CD4-positive, alpha-beta T cell (primary cell): ENCODE measurements at places on chromosomes 11 and 22. TPM values are rescaled to one million over a fixed set of nuclear protein-coding genes. Genes with fewer than 3 reads are reported as not detected.

GRCh38 chr11:64605244-64605560 lies 14.2 kb downstream of the SLC22A12 start:
- no peak for DNase-seq

GRCh38 chr11:19290356-19290755 lies 49.6 kb upstream of the E2F8 start:
- DNase-seq = no peak

The ACRV1 gene
- not detected for total RNA-seq

DNA sequence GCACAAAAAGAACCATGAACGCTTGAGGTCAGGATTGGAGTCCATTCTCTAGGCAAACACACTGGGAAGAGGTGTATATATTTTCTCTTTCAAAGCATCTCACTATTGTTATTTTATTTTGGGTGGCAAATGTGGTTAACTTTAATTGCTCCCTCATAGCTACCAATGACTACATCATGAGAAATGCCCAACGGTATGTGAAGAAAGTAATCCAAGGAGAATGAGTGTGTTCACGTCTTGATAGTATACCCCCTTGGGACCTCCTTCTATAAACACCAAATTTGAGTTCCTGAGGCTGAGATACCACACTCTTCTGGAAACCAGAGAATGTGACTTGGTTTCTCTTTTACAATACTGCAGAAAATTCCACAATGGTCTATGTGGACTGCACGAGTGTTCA lies 15.8 kb downstream of the OR8D1 start:
- no peak for DNase-seq

DNA sequence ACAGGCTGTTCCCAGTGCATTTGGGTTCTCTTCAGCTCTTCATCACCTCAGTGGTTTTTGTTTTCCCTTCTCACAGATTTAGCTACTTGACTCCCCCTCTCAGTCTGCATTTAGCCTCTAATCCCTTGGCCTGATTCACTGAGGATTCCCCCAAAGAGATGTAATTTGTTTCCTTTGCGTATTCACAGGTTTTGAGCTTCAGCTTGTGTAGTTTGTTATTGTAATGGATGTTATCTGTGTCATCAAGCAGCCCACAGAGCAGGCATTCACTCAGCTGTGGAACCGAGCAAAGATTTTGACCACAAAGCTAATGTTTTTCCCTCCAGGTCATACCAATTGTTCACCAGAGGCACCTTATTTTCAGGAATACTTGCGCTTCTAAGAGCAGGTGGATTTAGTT lies 6.4 kb upstream of the ME3 start:
- DNase-seq = no peak

The GGTLC3 gene
- 0.58 TPM for total RNA-seq

GRCh38 chr22:37464181-37464580 lies 22.0 kb downstream of the MFNG start:
- no peak for DNase-seq

DNA sequence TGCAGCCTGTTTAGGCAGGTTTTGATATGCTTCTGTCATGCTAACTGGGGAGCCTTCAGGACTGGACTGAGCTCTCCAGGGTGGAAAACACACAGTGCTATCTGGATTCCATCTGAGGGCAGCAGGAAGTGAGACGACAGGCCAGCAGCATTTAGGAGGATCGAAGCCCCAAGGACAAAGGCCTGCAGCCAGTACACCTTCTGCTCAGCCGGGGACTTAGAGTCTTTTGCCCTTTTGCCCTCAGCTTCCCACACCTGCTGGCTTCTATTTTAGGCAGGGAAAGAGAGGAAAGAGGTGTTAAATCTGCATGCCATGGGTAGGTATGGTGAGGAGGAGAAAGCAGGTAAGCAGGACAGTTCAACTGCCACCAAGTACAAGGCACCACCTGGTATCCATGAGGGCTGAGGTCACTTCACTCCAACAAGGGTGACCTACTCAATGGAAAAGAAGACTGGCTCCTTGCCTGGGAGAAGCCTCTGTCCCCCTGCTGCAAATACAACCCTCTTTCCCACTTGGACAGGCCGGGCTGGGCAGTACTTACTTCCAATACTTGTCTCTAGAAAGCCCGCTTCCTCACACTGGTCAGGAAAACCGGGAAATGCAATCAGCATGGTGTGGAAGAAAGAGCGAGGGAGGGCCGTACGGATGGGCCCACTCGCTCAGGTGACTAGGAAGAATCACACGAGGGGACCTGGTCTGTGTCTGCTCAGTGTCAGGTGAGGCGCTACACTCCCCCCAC lies 12.3 kb downstream of the LARGE2 start:
- no peak for DNase-seq

DNA sequence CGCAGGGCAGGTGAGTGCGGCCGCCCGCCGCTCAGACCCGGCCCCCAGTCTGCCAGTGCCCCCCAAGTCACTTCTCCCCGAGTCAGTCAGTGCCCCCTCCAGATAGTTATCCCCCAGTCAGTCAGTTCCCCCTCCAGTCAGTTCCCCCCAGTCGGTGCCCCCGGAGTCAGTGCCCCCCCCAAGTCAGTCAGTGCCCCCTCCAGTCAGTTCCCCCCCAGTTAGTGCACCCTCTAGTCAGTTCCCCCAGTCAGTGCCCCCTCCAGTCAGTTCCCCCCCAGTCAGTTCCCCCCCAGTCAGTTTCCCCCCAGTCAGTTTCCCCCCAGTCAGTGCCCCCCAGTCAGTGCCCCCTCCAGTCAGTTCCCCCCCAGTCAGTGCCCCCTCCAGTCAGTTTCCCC lies 411 bp downstream of the PPP6R2 start:
- DNase-seq = no peak

GRCh38 chr11:16604794-16605388 lies 133.6 kb upstream of the C11orf58 start:
- peak; percentile 8 for DNase-seq

The STK33 gene
- not detected for total RNA-seq

The IGLL1 gene
- total RNA-seq = not detected
